ENCODE measurements at places on chromosomes 12 and 14. TPM values are rescaled to one million over a fixed set of nuclear protein-coding genes. Genes with fewer than 3 reads are reported as not detected.

- H3K27ac ChIP-seq = no peak overlapping the region
- no peaks in the 10 kb centered on the region for H3K4me1 ChIP-seq
- H3K27me3 ChIP-seq = no peaks in the 10 kb centered on the region
- no peak for DNase-seq
Observed at GRCh38 chr12:110809149-110809548, 37.6 kb upstream of the CCDC63 start.

- no peak overlapping the region for H3K27ac ChIP-seq
- no peaks in the 10 kb centered on the region for H3K36me3 ChIP-seq
- no peaks in the 10 kb centered on the region for H3K27me3 ChIP-seq
- DNase-seq = no peak
Observed at GRCh38 chr12:101414533-101415119, 7.1 kb upstream of the ARL1 start.

OLR1 gene
- 1.2 TPM for total RNA-seq

GRCh38 chr14:37124614-37125013 is 47.8 kb downstream of the SLC25A21 start:
- no peaks in the 10 kb centered on the region for H3K4me1 ChIP-seq
- no peak overlapping the region for H3K27ac ChIP-seq
- no peak for DNase-seq
- H3K27me3 ChIP-seq = no peaks in the 10 kb centered on the region
- no peaks in the 10 kb centered on the region for H3K36me3 ChIP-seq

GRCh38 chr12:105706321-105706972 is 376.0 kb downstream of the C12orf75 start:
- no peaks in the 10 kb centered on the region for H3K4me1 ChIP-seq
- peaks cover 12% of the 10 kb centered on the region for H3K27me3 ChIP-seq
- no peak for DNase-seq
- no peak overlapping the region for H3K27ac ChIP-seq

DNA sequence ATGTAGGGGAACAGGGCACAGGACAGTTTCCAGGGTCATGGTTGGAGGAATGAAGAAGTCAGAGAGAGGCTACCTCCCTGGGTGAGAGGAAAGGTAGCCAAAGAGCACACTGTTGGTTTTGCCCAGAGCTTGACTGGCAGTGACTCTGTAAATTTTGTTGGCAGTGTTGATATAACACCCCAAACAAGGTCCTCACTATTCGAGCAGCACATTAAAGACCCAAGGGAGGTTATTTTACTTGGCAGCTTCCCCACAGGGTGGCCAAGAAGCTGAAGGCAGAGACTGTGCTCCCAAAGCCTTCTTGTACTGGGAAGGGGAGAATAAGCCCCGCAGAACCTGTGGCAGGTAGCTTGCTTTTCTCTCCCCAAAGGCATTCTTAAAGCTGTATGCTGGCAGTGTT is 40.6 kb downstream of the WSCD2 start:
- no peaks in the 10 kb centered on the region for H3K36me3 ChIP-seq
- no peaks in the 10 kb centered on the region for H3K4me1 ChIP-seq
- H3K27me3 ChIP-seq = peaks cover 20% of the 10 kb centered on the region
- no peak overlapping the region for H3K27ac ChIP-seq

DNA sequence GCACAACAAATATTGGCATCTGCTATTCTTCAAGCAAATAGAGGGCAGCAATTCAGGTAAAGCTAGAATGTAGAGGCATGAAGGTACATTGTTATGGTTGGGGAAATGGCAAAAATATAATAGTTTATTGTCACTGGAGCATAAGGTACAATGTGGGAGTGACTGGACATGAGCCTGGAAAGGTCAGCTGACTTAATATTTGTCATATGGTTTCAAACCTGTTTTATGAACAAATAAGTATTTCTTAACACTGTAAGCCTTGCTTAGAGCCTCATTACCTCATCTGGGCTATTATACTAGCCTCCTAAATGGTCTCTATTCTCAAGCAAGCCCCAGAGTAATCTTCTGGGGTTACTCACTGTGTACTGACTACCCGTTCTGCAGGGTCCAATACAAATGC is 33.7 kb downstream of the FAM177A1 start:
- H3K36me3 ChIP-seq = peaks cover 7% of the 10 kb centered on the region
- DNase-seq = no peak
- no peak overlapping the region for H3K27ac ChIP-seq
- H3K4me1 ChIP-seq = no peaks in the 10 kb centered on the region
- H3K27me3 ChIP-seq = no peaks in the 10 kb centered on the region
- H3K4me3 ChIP-seq = no peak overlapping the region

FIGNL2 gene
- 1.8 TPM for total RNA-seq

DNA sequence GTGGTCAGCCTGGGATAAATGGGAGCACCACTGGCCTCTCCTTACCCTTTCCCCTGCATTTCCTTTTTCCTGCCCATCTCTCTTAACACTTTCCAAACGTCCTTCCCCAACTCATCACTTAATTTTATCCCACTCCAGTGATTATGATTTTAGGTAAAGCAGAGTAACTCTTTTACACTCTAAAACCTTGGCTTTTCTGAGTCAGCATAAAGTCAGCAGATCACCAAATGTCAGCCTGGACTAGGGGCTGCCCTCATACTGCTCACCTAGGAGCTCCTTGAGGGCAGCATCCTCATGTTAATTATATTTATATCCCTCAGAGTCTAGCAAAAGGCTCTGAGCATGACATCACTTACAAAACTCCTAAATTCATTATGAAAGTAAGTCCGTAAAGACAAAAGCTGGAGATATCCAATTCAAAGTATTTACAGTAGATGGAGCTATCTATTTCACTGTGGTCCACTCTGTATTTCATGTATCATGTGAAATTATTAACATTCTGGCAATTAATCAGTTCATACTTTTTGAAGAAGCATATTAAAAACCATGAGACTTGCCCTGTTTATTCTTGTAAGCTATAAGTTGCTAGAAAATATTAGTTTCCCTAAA is 17.0 kb upstream of the DICER1 start:
- H3K4me1 ChIP-seq = peaks cover 21% of the 10 kb centered on the region
- no peak for DNase-seq
- H3K27me3 ChIP-seq = no peaks in the 10 kb centered on the region
- no peak overlapping the region for H3K4me3 ChIP-seq
- H3K27ac ChIP-seq = no peak overlapping the region
- H3K36me3 ChIP-seq = no peaks in the 10 kb centered on the region

FAM181A gene
- not detected for total RNA-seq

DNA sequence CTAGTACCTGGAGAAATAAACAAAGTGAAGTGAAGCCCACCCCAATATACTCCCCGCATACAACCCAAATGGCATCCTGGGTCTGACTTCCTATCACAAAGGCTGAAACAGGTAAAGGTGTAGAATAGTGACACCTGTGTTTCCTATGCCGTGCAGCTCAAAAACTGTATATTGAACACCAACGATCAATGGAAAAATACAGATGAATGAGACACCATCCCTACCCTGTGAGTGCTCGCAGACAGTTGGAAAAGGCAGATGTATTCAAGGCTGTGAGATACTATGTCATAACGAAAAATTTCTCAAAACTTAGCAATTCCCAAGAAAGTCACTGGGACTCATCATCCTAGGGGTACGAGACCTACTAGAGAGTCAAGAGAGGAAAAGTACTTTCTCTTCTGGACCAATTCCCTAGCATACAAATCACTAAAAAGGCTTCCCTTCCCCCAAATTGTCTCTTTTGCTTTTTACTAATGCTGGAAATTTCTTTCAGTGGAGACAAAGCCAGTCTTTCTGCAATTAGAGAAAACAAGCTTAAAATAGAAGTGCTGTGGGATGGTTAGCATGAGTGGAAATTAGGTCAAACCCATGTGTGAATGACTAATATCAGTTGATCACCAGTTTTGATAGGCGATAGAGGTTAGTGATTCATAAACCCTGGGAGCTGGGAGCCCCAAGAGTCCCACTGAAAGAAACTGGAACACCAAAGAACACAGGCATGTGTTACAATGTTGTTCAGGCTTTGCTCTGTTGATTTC is 249.7 kb downstream of the SPTSSA start:
- H3K36me3 ChIP-seq = no peaks in the 10 kb centered on the region
- no peak for DNase-seq
- no peak overlapping the region for H3K27ac ChIP-seq
- H3K4me1 ChIP-seq = no peaks in the 10 kb centered on the region

- H3K27me3 ChIP-seq = peaks cover 8% of the 10 kb centered on the region
- peaks cover 10% of the 10 kb centered on the region for H3K4me1 ChIP-seq
- H3K4me3 ChIP-seq = no peak overlapping the region
- DNase-seq = no peak
- H3K36me3 ChIP-seq = no peaks in the 10 kb centered on the region
Observed at GRCh38 chr14:94005324-94006073, 8.4 kb downstream of the CCDC197 start.

HNF1A gene
- total RNA-seq = not detected

All from spleen (tissue), 13 donors.